ENCODE measurements at places on chromosomes 5 and 9.

- DNase-seq, result no peak
These were observed 111.6 kb downstream of the ARHGAP26 start for GRCh38 chr5:142881784-142882126.

GRCh38 chr5:124352312-124352711 lies 394.1 kb downstream of the ZNF608 start:
- DNase-seq, result no peak

GRCh38 chr9:106174346-106174745 lies 480.0 kb downstream of the TMEM38B start:
- DNase-seq, result no peak

DNA sequence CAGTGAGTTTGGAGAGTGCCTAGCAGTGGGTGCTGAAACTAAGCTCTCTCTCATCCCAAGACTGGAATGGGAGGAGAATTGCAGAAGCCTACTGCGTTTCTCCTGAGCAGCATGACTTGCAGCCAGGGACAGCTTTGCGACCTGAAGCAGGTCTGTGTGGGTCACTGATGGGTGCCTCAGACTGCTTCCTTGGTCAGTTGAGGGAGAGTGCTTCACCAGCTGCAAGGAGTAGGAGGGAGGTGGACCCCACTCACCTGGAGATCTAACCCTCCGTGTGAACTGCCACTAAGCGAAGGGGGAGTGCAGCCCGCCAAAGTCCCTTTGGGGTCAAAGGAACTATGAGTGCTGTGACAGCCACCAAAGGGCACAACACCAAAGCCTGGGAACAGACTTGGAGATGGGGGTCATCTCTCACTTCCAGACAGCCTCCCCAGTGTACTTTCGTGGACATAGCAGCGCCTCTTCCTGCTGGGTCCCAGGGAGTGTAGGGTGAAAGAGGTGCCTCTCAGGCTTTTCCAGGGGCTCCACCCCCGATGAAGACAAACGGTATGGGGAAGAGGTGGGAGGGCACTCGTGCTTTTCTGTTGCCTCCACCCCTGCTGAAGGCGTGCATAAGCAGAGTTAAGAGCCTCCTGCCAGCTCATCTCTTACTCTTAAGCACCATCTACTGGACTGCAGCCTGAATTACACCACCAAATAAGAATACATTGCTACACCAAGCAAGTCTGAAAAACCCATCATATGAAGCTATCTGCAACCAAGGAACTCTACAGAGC lies 34.3 kb upstream of the MACIR start:
- DNase-seq, result no peak

- DNase-seq, result no peak
These were observed 1711.3 kb upstream of the ACO1 start for GRCh38 chr9:30673132-30673531.

- no peak for DNase-seq
These were observed 30.6 kb downstream of the NKX2-5 start for GRCh38 chr5:173204185-173204979.

DNA sequence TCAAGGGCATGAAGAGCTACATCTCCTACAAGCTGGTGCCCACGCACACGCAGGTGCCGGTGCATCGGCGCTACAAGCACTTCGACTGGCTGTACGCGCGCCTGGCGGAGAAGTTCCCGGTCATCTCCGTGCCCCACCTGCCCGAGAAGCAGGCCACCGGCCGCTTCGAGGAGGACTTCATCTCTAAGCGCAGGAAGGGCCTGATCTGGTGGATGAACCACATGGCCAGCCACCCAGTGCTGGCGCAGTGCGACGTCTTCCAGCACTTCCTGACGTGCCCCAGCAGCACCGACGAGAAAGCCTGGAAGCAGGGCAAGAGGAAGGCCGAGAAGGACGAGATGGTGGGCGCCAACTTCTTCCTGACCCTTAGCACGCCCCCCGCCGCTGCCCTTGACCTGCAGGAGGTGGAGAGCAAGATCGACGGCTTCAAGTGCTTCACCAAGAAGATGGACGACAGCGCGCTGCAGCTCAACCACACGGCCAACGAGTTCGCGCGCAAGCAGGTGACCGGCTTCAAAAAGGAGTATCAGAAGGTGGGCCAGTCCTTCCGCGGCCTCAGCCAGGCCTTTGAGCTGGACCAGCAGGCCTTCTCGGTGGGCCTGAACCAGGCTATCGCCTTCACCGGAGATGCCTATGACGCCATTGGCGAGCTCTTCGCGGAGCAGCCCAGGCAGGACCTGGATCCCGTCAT lies 1.4 kb downstream of the SNX18 start:
- no peak for DNase-seq

- DNase-seq, result no peak
These were observed 14.5 kb downstream of the BRD9 start for GRCh38 chr5:878125-878524.

- DNase-seq, result no peak
These were observed 12.0 kb downstream of the ADRA1B start for GRCh38 chr5:159928122-159928909.

DNA sequence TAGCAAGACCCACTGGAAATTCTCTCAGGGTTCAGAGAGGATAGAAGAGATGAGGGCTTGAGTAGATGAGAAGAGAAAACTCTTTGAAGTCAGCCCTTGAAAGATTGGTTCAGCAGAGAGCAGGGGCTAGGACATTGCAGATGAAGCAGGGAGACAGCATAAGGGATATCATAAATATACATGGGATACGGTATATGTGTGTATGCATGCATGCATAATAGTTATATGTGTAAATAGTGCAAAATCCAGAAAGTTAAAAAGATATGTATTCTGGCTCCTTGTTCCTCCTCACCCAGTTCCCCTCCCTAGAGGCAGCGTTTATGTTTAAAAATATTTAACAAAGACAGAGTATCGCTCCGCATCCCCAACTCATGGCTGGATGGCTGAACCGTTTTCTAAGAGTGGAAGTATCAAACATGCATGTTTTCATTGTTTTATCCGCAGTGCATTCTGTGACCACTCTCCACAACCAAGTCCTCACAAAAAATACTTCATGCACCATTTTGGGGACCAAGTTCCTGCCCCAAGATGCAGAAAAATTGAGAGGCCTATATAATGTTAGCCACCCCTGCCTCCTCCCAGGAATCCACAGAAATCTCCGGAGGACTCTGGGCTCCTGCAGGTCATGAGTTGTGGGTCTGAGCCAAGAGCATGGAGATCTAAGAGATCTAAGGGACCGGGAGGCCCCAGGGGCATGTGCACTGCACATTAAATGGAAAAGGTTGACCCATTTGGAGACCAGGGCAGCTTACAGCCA lies 119.5 kb downstream of the MTX3 start:
- DNase-seq, result no peak
